DMS79 (cell line): ENCODE measurements at places on chromosomes 1 and 21.

DNA sequence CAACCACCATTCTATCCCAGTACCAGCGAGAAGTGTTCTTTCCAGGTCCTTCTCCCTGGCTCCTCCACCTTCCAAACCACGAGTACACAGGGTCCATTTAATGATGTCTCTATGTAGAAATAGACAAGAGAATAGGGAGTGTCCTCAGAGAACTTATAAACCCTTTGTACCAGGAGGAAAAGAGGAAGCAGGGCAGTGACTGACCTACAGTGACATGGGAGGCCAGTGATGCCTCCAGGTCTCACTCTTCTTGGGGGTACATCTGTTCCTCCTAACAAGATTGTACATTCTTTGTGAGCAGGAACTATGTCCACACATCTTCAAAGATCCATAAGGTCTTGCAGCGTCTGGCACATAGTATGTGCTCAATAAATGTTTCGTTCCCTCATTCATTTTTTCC, 18.7 kb upstream of the FMOD start:
- DNase-seq: no peak

- no peak for DNase-seq
Measured at GRCh38 chr1:22471078-22471477, 19.4 kb downstream of the ZBTB40 start.

DNA sequence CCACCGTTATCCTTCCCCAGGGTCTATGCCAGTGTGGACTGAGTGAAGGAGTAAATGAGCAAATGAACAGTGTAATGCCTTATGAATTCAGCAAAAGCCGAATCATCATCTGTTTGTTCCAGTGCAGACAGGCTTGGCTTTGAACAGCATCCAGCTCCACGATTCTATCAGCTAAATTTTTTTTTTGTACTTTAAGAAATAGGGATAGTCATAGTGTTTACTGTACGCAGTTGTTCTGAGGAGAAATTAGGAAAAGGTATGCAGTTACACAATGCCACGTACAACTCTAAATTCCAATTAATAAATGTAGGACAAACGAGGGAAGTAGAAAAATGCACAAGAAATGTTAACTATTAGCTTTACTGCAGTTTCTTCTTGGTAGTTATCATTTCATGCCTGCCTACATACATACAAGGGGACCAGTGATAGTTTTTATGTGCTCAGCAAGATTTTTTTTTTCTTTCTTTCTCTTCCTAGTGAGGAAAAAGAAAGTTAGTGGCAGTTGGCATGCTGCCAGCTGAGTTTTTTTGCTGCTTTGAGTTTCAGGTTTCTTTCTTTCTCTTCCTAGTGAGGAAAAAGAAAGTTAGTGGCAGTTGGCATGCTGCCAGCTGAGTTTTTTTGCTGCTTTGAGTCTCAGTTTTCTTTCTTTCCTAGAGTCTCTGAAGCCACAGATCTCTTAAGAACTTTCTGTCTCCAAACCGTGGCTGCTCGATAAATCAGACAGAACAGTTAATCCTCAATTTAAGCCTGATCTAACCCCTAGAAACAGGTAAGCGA, at the start of gene IFI44L:
TSS of gene IFI44L (plus strand) at position 646 of the 777 bp plus-strand sequence. CDS start 7,468 bp downstream, outside the sequence.
- DNase-seq: no peak

- DNase-seq: no peak
Measured at GRCh38 chr1:201298396-201299381, 15.4 kb downstream of the PKP1 start.

- no peak for DNase-seq
Measured at GRCh38 chr1:55284856-55285255, 69.7 kb upstream of the USP24 start.

DNA sequence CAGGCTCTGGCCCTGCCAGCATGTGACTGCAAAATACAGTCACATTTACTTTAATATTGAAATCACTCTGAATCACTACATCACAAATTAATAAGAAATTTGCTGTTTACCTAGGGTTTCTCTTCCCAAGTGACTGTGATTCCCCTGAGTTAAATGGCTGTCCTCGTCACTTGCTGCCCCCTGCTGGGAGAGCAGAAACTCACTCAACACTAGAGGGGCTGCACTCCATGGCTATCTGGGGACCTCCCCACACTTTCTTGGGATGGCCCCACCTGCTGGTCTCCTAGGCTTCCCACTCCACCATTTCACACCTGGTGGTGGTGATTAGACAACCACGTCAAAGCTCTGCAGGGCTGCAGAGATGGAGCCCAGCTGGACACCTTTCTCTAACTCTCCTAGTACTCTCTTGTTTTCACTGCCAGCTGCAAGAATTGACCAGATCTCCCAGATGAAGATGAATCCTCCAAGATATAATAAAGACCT, 63.4 kb downstream of the CD2 start:
- DNase-seq: no peak

GRCh38 chr21:40829791-40830190, 17.2 kb downstream of the DSCAM start:
- no peak for DNase-seq

- peak; percentile 22 for DNase-seq
Measured at GRCh38 chr1:39490596-39491145, 765 bp upstream of the BMP8A start.

GRCh38 chr1:197080323-197080722, 13.3 kb upstream of the F13B start:
- DNase-seq: no peak

GRCh38 chr1:179709841-179710329, 33.2 kb upstream of the FAM163A start:
- no peak for DNase-seq

DNA sequence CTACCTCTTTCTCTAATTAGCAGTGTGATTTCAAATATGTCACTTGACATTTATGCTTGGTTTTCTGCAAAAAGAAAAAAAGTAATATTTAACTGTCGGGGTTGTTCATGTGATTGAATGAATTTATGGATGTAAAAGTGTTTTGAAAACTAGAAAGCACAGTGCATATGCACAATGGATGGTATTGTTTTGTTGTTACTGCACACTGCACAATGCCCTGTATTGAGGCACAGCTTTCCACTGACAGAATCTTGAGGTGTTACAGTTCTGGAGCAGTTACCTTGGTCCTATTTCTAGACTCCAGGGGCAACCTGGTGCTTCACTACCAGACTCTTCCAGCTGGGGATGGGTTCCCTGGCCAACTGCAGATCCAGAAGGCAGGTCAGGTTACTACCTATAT, 116.8 kb upstream of the L1TD1 start:
- no peak for DNase-seq

DNA sequence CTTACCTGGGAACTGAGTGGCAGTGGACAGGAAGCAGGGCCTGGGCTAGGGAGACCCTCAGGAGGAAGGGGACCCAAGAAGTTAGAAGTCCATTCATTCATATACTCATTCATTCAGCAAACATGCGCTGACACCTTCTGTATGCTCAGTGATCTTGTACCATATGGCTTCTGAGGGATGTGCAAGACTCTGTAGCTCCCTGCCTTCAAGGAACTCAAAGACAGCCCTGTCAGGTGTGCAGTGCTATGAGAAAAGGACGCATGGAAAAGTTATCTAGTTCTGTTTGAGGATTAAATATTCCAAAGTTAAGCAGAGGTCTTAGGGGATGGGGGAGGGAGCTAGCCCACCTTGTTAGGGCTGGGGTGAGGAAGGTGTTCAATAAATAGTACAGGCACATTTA, 12.5 kb downstream of the DMAP1 start:
- no peak for DNase-seq

DNA sequence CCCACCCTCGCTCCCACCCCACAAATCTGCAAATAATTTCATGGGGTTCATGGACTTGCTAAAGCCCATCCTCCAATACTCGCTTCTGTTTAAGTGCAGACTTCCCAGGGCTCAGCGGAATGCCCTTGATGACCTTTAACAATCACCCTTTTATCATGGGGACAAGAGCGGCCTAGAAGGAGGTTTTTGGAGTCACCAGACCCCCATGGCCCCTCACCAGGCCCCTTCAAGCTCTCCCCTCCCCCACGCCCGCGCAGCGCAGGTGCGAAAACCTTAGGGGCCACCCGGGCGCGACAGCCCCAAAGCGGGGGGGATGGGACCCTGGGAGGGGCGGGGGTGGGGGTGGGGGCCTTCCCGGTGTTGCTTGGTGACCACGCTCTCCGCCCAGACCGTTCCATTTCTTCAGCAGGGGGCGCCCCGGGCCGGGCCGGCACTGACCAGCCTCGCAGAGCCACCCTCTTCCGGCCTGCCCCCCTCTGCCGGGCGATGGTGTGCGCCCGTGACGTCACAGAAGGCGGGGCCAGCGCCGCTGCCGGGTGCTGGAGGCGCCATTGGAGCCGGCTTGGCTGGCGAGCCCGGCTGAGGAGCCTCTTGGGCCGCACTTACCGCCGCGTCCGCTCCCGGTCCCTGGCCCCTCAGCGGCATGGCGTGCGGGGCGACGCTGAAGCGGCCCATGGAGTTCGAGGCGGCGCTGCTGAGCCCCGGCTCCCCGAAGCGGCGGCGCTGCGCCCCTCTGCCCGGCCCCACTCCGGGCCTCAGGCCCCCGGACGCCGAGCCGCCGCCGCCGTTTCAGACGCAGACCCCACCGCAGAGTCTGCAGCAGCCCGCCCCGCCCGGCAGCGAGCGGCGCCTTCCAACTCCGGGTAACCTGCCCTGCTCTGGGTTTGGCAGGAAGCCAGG, at the start of gene AKIRIN1:
TSS of gene AKIRIN1 (plus strand) at position 539 of the 900 bp plus-strand sequence. CDS start at position 644, 105 bp downstream.
- peak; percentile 87 for DNase-seq

- DNase-seq: no peak
Measured at GRCh38 chr1:40925834-40926410, 53.6 kb upstream of the CTPS1 start.

DNA sequence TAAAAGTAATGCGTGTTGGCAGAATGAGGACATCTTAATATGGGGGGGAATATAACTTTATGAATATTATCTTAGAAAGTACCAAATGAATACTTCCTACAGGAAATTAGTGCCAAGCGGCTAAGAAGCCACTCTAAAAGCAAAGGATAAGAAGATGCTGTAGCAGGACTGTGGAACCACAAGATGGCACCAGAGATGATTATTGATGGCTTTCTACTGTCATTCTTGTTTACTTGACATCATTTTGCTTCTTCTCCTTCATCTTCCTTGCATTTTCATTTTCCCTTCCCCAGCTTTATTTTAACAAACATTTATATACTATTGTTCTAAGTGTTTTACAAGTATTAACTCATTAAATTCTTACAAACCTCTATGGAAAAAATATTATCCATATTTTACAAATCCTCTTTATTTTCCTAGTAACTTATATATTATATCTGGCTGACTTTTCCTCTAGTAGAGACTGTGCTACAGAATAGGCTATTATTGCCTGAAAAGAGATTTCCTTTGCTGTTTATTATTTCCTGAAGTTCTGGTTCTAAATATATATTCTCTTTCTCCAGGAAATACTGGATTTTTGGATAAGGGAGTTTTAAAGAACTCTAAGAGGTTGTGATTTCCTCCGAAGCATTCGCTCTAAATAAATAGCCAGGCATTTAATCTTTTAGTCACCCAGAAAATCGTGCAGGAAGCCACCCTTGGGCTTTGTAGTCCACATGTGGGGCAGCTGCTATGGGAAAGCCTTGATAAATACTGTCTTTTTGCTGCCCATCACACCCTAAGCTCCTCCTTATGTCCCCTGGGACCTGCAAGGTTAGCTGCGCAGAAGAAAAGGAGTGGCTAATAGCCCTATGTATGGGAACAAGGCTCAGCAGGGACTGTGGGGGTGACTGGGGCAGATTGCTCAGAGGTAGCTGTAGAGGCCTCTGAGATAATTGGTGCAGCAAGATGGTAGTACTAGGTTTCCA, 69.8 kb downstream of the TPR start:
- no peak for DNase-seq

- no peak for DNase-seq
Measured at GRCh38 chr1:21707891-21708290, 38.7 kb upstream of the RAP1GAP start.
